Posterior vena cava (tissue), 2 donors: ENCODE measurements at places on chromosomes 11 and 22.

DNA sequence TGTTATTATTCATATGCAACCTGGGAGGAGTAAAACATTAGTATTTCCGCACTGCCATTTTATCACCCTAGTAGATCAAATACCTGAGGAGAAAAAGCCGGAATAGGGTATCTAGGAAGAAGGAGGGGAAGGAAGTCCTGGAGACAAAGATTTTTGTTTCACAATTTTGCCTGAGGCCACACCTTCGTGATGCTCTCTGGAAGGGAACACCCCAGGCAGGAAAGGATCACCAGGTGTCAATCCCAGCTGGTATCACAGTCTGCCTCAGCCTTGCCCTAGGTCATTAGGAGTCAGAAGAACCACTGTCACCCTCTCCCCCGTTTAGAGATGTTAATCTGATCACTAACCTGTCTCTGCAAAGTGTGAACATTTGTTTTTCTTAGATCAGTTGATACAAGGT lies 35.4 kb upstream of the IGSF9B start:
- DNase-seq = no peak

DNA sequence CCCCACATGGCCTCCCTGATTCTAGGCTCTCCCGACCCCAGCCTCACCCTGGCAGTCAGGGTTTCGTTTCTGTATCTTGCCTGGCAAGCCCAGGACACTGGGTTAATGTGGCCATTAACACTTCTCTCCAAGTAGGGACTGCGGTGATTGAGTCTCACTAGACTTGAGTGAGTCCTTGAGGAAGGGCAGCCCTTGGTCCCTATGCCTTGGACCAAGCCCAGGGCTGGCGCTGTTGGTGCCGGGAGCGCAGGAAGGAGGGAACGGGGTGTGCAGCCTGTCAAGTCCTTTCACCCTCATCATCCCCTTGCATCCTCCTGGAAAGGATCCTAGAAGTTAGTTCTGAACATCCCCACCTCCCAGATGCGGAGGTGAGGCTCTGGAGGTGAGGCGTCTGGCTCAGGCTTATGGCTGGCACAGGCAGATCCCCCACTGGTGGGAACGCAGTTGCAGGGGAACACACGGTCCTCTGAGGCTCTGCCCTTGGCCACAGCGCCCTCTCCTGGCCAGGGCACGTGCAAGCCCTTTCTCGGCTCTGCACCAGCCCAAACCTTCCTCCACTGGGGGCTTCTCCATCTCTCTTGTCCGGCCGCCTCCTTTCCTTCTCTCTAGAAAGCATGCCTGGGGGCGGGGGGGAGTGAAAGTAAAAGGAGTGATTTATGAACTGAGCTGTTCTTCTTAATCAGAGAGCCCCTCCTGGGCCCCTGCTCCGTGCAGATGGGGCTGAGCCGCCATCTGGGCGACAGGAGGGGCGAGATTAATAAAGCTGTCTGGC lies 56.7 kb downstream of the TP53I11 start:
- peak; percentile 90 for DNase-seq

- no peak for DNase-seq
These were observed 138.5 kb downstream of the SWAP70 start for GRCh38 chr11:9802291-9802861.

GRCh38 chr22:35498026-35498800 lies 42.4 kb upstream of the RASD2 start:
- no peak for DNase-seq

DNA sequence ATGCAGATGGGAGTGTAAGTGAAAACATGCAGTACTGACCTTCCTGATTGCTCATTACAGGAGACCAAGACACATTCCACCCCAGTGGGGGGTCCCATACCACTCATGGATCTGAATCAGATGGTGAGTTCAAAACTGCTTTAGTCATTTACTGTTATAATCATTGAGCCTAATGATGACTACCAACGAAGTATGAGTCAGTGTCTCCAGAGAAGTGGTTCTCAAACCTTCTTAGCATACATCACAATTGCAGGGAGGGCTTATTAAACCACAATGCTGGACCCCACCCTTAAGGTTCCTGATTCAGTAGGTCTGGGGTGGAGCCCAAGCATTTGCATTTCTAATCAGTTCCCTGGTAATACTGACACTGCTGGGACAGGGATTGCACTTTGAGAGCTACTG lies 75.8 kb downstream of the CD44 start:
- DNase-seq = no peak

DNA sequence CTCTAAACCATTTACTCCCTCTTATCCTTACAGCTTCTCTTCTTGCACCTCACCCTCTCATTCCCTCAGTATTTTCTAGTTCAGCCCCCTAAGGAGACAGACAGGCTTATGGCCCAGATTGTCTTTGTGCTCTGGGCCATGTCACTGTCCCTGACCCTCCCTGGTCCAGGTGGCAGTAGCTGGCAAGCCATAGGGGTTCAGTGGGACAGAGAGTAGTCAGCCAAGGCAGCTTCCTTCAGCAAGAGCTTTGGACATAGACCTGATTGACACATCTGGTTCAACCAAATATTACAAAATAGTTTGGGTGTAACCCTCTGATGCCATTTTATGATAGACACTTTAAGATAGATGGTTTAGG lies 53.9 kb downstream of the NCAM1 start:
- DNase-seq = no peak

DNA sequence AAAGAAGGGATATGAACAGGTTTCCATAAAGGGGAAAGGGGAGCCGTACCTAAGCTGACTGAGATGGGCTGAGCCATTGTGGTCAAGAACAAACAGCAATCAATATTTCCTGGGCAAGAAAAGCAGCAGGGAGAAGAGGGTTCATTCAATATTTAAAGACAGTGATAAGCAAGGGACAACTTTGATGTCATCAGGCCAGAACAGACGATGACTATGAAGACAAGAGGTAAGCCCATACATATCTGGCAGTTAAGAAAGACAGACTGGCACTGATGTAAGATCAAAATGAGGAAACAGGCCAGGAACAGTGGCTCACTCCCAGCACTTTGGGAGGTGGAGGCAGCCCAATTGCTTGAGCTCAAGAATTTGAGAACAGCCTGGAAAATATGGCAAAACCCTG lies 2.4 kb downstream of the OR5A2 start:
- DNase-seq = no peak

- no peak for DNase-seq
These were observed 3.6 kb downstream of the CTSW start for GRCh38 chr11:65883058-65883761.

- DNase-seq = no peak
These were observed 12.4 kb downstream of the NLRP14 start for GRCh38 chr11:7032692-7033091.
